ENCODE measurements at places on chromosomes 6 and 20.
A peak's percentile ranks its signal among the peaks of the same experiment; 100 is the strongest.

GRCh38 chr6:132780770-132781371 is 17.6 kb downstream of the SLC18B1 start:
- DNase-seq: no peak

DNA sequence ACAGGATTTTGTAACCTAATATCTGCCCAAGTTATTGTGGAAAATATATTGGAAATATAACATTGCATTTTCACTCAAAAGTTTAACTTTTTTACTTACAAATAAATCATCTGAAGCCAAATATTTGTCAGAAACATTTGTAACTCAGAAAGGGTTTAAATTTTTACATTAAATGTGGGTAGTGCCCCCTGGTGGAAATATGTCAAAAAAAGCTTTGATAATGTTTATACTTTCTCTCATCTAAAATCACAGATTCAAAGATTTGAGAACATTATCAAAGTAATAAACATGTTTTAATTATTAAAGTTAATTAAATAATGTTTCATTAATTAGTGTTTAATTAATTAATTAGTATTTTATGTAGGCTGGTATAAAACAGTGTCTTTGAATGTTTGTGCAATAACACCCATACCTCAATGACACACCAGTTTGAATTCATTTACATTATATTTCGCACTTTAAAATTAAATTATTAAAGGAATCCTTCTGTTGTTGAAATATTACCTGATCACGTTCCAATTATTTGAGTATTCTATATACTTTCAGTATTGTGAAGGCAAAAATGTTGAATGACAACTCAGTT is 320.1 kb upstream of the FKBP1C start:
- DNase-seq: no peak

DNA sequence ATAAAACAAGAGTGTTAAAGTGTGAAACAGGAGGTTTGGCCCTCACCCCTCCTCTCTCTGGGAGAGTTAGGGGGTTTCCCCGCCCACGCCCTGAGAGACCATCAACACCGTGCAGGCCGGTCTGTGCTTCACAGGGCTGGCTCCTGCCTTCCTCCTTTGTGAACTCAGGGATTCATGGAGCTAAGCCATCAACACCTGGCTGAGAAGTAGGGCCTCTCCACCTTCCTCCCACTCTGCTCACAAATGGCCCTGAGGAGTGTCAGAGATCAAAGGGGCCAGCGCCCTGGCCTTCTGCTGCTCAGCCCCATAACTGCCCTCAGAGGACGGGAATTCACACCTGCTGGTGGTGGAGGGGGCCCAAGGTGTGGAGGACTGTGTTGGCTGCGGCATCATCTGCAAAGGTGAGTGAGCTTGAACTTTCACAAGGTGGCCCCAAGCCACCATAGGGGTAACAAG is 88.6 kb downstream of the PSMB1 start:
- no peak for DNase-seq

DNA sequence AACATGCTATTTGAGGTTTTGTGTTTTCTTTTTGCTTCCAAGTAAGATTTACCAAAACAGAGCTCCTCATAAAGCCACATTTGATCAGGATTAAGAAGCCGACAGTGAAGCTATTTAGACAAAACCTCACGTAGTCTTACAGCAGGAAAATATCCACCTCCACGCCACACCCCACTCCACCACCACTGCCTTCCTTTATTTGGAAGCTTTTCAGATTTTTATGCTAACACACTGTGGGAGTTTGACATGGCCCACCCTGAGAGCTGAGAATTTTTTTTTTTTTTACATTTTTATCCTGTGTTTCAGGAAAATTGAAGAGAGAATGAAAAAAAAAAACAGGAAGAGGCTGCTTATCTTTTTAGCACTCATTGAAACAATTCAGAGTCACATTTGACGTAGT is 104.8 kb upstream of the MC3R start:
- no peak for DNase-seq

DNA sequence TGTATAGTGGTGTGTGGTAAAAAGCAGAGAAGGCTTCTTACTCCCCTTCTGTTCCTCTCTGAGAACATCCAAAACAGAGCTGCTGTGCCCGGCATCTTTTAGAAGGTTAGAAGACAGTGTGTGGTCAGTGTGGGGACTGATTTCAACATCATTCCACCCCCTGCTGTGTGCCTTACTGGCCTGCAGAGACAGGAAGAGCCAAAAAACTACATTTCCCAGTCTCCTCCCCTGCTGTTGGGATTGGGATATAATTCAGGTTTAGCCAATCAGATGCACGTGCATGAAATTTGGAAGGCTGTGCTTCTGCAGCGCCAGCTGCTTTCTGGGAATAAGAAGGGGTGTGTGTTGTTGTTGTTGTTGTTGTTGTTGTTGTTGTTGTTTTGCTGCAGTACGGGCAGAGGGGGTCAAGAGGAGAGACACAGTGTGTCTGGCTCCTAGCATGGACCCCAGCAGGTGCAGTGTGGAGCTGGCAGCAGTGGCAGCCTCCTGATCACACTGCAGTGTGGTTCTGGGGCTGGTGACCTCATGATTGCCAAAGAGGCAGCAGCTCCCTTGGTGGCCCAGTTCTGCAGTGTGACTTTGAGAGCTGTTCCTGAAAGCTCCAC is 74.7 kb downstream of the MRPL14 start:
- peak; percentile 58 for DNase-seq

DNA sequence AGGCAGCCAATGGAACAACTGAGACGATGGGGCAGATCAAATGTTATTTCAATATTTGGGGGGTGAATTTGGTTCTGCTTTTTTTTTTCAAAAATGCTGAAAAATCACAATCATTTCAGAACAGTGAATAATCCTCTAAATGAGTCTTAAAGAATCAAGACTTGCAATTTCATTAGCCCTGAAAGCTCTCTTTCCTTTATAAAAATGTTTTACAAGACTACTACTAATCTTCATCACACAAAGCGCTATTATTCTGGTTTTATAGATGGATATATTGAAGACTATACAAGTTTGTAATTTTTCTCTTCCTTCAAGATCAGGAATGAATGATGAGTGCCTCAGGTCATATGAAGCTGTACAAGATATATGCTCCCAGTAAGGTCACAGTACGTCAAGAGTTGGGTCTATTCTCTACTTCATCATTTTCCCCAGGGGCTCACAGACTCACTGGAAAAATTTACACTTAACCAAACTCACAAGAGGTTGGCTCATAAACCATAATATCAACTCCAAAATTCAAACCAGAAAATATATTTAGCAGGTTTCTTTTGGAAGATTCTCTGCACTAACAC is 19.5 kb downstream of the RNF24 start:
- DNase-seq: no peak

GRCh38 chr6:63410435-63411426 is 90.9 kb upstream of the LGSN start:
- DNase-seq: no peak

DNA sequence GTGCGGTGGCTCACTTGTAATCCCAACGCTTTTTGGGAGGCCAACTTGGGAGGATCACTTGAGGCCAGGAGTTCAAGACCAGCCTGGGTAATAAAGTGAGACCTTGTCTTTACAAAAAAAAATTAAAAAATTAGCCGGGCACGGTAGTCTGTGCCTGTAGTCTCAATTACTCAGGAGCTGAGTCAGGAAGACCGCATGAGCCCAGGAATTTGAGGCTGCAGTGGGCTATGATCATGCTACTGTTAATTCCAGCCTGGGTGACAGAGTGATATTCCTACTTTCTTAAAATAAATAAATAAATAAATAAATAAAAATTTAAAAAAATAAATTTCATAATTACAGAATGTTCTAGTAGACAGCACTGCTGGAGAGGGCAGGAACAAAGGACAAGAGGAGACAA is 62.4 kb downstream of the DST start:
- no peak for DNase-seq

- DNase-seq: peak; percentile 41
Measured at GRCh38 chr6:118980063-118980462, 45.1 kb upstream of the MCM9 start.

- no peak for DNase-seq
Measured at GRCh38 chr6:29709188-29709587, 14.0 kb upstream of the HLA-F start.

- no peak for DNase-seq
Measured at GRCh38 chr6:166498661-166499349, 87.7 kb downstream of the RAMACL start.

- DNase-seq: no peak
Measured at GRCh38 chr6:167501831-167502385, 177.0 kb downstream of the TTLL2 start.

DNA sequence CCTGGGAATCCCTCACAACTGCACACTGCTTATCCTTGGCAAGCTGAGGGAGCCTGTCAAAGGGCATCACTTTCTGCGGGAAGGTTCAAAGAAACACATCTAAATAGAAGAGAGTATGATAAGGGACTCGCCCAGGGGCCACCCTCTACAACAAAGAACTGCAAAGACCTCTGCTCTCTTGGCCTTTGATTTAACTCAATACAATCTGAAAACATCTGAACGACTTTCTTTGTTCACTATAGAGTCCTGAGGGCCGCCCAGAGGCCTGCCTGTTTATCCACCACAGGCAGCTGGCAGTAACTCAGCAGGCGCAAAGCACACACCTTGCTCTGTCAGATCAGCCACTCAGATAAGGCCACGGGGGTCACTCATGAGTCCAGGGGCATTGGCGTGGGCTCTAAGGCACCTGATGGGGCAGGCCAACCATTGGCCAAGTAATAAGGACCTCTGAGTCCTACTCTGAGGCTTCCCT is 139.3 kb downstream of the UNC5CL start:
- no peak for DNase-seq

GRCh38 chr6:125913145-125913544 is 43.4 kb upstream of the HINT3 start:
- no peak for DNase-seq

DNA sequence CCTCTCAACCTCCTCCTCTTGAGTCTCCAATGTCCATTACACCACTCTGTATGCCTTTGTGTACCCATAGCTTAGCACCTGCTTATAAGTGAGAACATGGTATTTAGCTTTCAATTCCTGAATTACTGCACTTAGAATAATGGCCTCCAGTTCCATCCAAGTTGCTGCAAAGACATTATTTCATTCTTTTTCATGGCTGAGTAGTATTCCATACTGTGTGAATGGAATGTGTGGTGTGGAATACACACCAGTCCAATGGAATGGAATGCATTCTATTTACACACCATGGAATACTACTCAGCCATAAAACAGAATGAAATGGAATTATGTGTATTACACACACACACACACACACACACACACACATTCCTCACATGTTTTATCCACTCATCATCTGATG is 116.1 kb downstream of the BACH2 start:
- no peak for DNase-seq

DNA sequence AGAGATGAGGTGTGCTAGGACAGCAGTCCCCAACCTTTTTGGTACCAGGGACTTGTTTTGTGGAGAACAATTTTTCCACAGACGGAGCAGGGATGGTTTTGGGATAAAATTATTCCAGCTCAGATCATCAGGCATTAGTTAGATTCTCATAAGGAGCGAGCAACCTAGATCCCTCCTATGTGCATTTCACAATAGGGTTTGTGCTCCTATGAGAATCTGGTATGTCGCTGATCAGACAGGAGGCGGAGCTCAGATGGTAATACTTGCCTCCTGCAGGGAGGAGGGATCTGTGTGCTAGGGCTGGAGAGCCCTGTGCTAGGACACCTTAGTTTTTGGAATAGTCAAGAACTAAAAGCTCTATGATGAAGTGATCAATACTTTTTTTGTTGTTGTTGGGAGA is 2.5 kb downstream of the SMIM13 start:
- peak; percentile 54 for DNase-seq

GRCh38 chr6:161227004-161227960 is 46.6 kb downstream of the AGPAT4 start:
- peak; percentile 28 for DNase-seq

DNA sequence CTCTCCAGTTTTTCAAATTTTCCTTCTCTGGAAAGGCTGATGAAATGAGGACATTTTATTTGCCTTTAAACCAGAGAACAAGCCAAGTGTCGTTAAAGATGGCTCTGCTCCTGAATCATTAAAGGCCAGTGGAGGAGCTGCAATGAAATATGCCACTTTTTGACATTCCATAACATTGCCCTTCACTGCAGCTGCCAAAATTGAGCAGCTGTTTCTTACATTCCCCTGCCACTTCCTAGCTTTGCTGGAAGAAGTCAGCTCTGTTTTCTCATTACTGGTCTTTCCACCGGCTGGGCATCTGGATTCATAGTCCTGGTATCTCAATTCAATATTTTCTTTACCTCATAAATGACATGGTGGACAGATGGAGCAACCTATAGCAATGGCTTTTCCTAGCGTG is 45.5 kb upstream of the NRN1 start:
- DNase-seq: no peak

DNA sequence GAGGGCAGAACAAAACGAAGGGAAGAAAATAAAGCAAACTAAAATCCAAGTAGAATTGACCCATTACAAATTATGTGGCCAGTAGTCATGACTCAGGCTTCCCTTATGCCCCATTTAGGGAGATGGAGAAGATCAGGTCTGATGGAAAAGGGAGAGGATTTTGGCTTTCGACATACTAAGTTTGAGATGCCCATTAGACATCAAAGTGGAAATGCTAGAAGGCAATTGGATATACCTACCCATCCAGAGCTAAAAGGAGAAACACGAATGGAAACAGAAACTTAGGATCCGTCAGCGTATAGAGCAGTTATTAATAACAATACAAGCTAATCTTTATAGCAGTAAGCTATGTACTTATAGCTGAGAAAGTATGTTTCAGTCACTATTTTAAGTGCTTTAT is 4.8 kb downstream of the TRPC4AP start:
- no peak for DNase-seq

- no peak for DNase-seq
Measured at GRCh38 chr6:122783401-122783800, 3.9 kb downstream of the FABP7 start.

DNA sequence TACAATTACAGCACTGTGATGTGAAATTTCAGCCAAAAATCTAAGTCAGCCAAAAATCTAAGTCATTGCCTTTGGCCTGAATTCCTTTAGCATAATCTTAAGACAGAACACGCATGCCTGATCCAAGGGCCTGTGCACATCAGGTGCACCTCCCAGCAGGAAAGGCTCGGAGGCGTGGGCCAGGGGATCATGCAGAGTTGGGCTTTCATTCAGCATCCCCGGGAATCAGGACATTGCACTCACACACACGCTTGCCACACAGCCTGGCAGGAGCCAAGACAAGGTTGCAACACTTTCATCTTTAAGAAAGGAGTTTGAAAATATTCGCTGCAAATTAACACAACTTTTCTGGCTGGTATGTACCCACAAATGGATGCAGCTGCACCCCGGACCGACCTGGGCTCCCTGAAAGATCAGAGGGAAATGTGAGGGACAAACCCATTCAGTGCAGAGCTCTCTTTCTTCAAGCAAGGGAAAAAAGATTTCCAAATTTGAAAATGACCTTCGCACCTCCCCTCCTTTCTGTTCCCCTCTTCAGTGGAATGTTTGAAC is 48.8 kb downstream of the ERMARD start:
- DNase-seq: no peak

DNA sequence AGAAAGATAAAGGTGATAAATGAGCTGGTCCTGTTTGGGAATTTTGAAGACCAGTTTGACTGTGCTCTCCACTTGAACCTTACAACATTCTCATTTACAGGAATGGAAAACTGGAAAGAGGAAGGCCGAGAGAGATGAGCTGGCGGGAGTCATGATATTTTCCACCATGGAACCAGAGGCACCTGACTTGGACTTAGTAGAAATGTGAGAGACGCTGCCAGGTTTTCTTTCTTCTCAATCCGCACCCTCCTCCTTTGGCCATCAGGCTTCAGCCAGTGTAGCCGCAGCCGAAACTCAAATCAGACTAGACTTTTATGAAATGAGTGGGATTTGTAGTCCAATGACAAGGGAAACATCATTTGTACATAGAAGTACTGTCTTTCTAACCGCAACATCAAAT is 54.7 kb upstream of the SYNJ2 start:
- no peak for DNase-seq

Measured in inflammatory macrophage treated with lipopolysaccharide for 1 hour (primary cell).